ENCODE measurements at places on chromosomes 1 and 21.

- no peak for DNase-seq
Observed at GRCh38 chr1:113849072-113849471, 22.4 kb downstream of the PTPN22 start.

DNA sequence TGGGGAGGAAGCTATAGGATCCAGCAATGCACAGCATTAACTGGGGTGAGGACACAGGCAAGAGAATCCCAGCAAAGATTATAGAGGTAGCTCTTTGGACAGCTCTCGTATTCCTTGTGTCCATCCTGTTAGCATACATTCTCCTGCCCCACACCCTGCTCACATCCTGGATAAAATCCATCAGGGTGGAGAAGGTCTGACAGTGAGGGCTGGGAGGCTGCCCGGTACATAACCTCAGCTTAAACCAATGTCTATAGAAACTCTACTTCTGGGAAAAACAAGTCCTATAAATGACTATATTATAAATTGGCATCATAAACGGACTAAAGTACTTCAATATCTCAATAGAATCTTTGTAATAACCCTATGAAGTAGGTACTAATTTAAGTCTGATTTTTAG is 36.8 kb upstream of the UBE2U start:
- DNase-seq, result no peak

DNA sequence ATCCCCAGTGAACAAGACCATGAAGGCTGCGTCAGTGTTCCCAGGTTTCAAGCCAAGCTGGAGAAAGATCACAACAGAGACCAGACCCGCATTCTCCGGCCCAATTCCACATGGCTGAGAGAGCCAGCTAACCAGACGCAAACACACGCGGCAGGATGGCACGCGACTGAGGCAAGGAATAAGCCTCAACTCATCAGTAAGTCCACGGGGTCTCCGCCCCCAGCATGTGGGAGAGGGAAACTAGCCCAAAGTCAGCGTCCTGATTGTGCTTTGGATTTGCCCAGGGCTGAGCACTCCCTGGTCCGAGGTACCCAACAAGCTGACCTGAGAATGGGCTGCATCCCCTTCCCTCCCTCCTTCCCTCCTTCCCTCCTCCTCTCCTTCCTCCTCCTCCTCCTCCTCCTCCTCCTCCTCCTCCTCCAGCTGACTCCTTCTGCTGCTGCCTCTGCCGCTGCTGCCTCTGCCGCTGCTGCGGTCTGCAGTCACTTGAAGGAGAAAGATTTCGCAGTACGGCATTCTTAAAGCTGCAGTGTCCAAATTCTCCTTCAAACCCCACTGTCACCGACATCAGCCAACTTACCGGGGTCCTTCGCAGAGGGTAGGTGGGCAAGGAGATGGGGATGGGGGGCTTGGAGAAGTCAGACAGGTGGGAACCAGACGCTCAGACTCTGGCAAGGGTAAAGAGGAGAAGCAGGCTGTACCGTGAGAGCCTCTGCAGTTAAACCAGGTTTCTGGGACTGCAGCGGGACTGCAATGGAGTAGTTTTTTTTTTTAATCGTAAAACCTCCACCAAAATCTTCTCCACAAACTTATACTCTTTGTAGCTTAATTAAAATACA is 33.0 kb upstream of the H6PD start:
- DNase-seq, result peak; percentile 66

DNA sequence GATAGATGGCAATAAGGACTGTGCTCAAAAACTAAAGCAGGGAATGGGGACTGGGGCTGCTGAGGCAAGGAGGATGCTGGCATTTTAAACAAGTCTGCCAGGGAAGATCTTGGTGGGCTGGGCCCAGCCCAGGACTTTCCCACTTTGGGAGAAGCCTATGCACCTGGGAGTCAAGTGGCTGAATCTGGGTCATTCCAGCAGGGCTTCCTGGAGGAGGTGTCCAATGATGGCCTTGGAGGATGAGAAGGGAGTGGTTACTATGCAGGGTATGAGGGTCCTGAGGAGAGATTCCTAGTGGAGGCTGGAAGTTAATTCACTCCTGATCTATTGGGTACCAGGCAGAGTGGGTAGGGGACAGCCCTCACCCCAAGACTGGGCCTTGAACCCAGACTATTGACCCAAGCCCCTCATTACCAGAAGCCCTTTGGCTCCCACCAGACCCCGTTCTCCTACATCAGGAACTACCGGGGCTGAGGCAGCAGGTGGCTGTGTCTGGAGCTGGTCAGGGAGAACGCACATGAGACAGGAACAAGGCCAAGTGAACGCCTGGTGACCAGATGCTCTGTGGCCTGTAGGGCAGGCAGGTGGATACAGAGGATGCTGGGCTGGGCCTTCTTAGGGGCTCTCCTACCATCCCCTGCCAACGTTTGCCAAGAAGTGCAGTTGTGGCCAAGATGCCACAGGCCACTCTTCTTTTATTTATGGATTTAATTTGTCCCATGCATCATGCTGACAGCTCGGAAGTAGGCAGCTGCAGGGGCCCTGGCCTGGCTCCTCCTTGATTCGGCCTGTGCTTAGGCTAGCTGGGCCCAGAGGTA is 18.3 kb upstream of the LRP8 start:
- DNase-seq, result no peak

DNA sequence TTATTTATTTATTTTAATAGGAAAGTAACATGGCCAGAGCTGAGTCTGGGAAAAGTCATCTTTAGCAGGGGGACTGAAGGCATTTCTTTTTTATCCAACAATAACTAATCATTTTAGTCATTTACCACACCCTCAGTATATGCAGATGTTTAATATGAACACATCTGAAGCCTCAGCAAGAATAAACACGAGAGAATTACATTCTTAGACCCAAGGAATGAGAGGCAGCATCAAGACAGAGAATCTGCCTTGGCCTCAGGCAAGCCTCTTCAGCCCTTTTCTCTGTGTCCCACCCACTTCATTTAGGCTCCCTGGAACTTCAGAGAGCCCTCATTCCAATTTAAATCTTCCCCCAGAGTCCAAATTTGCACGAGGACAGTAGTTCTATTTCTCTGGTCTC is 17.0 kb upstream of the IGSF3 start:
- DNase-seq, result no peak

- DNase-seq, result no peak
Observed at GRCh38 chr21:17793246-17794123, 25.7 kb downstream of the C21orf91 start.

GRCh38 chr21:45309069-45309986 is 21.6 kb upstream of the POFUT2 start:
- DNase-seq, result peak; percentile 58

- DNase-seq, result no peak
Observed at GRCh38 chr1:178537382-178538090, 24.6 kb downstream of the TEX35 start.

DNA sequence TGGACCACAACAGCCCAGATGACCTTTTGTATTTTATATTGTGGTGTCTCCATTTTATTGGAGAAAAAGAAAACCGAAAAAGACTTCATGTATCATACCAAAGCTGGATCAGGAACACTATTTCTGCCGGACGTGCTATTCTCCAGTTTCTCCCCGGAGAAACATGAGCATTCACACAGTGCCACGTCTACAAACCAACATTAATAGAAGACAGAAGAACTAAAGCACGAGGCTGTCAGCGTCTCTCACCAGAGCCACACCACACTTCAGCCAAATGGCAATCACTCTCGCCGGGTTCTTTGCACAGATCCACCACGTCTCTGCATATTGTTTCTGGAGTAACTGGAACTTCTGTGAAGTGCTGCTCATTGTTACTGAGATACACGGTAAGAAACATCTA is 24.8 kb downstream of the TP53BP2 start:
- no peak for DNase-seq

DNA sequence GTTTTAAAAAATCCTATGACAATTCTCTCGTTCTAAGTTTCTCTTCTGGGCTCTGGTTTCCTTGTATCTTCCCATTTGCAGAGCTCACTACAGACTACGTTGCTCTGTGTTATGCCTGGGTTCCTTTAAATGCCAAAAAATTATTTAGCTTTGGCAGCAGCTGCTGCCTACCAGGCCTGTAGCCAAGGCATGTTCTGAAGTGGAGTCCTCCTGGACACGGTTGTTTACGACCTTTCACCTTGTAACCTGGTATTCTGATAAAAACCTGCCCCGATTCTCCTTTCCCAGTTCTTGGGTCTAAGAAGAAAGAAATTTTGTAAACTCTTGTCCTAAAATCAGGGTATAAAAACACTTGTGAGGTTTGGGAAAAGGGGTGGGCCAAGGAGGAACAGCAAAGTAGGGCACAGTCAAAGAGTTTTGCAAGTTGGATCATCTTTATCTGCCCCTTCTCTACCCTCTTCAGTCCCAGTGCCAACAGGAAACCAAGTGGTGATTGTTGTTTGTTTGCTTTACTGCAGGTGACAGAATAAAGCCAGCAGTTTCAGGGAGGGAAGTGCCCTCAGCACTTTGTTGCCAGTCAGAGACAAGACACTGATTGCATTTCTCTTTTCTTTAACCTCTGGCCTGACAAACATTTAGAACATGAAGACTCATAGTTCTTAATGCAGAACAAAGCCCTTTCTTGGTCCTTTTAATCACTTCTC is 3.1 kb upstream of the TXNIP start:
- DNase-seq, result no peak

DNA sequence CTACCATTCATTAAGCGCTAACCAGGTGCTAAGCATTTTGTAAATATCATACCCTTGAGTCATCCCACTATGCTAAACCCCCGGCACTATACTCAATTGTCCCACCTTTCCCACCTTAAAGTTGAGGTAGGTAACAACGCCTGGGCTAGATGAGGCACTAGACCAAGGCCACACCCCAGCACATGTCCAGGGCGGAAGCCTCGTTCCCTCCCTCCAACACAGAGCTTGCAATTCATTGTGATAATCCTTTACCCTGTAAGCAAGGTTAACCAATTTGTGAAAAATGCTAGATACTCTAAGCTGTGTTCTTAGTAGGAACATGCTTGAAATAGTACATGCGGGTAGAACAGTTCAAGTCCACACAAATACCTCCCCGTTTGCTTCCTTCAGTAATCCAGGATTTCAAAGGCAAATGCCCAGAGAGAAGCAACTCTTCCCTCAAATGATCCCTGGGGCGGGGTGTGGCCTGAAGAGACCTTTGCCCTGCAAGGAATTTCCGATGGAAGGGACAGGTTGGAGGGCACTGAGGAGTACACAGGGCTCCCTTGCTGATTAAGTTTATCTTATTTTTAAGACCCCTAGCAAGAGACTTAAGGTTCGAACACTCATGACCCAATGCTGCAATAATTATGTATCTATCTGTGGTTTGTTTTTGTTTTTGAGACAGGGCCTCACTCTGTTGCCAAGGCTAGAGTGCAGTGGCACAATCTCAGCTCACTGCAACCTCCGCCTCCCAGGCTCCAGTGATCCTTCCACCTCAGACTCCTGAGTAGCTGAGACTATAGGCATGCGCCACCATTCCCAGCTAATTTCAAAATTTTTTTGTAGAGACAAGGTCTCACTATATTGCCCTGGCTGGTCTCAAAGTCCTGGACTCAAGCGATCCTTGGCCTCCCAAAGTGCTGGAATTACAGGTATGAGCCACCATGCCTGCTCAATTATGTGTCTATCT is 2.6 kb downstream of the RSPH1 start:
- no peak for DNase-seq

Data from mucosa of gallbladder (tissue), 1 donor.